ENCODE measurements at places on chromosomes 2 and 18.

GRCh38 chr2:73838889-73839534 is 10.3 kb downstream of the STAMBP start:
- no peak for ATAC-seq

DNA sequence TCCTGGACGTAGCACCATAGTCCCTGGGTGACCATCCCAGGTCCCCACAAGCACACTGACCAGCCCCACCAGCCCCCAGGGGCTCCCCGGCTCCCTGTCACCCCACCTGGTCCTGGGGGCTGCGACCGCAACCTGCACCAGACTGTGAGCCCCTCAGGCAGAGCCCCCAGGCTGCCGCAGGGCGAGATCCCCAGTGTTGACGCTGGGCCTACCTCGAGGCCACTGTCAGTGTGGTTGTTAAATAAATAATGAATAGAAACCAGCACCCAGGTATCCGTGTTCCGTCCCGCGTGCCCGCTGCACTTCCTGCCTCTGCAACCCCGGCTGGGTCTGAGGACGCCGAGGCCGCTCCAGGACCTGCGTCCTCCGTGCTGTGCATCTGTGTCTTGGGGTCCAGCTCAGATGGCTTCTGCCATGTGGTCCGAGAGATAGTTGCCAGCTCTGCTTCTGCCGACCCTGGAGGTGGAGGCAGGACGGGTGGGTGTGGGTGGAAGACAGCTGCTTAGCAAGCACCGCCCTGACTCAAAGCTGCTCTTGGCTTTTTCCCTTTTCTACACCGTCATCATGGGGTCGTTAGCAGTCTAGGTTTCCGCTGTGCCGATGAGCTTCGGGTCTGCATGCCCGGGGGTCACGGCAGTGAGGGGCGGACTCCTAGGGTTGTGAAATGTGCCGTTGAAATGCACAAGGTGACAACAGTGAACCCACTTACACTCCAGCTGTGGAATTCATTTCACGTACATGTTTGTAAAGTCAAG is 74.2 kb downstream of the NFATC1 start:
- no peak for ATAC-seq

- ATAC-seq, result no peak
These were observed 232.7 kb downstream of the CLIP4 start for GRCh38 chr2:29347774-29348461.

GRCh38 chr2:217588266-217588665 is 414.5 kb downstream of the TNS1 start:
- no peak for ATAC-seq

All from esophagus mucosa (tissue), 1 donor.